AG10803 (cell line): ENCODE measurements at places on chromosomes 6 and 20.

GRCh38 chr6:158272324-158272723 is 39.9 kb upstream of the TULP4 start:
- no peak for DNase-seq

DNA sequence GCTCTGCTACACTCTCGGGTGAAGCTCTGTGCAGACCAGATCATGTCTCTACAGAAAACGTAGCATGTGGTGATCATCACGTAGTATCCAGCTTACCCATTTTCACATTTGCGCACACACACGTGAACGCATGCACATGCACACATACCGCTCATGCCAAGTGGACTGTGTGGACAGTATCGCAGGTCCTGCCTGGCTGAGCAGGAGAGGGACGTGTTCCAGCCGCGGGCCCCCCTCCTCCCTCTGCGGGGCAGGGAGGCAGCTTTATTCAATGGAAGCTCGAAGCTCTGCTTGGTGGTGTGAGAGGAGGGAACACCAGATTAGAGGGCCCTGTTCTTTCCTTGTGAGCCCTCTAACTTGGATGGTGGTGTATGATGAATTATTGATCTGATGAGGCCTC is 51.1 kb downstream of the CDH26 start:
- DNase-seq, result no peak

DNA sequence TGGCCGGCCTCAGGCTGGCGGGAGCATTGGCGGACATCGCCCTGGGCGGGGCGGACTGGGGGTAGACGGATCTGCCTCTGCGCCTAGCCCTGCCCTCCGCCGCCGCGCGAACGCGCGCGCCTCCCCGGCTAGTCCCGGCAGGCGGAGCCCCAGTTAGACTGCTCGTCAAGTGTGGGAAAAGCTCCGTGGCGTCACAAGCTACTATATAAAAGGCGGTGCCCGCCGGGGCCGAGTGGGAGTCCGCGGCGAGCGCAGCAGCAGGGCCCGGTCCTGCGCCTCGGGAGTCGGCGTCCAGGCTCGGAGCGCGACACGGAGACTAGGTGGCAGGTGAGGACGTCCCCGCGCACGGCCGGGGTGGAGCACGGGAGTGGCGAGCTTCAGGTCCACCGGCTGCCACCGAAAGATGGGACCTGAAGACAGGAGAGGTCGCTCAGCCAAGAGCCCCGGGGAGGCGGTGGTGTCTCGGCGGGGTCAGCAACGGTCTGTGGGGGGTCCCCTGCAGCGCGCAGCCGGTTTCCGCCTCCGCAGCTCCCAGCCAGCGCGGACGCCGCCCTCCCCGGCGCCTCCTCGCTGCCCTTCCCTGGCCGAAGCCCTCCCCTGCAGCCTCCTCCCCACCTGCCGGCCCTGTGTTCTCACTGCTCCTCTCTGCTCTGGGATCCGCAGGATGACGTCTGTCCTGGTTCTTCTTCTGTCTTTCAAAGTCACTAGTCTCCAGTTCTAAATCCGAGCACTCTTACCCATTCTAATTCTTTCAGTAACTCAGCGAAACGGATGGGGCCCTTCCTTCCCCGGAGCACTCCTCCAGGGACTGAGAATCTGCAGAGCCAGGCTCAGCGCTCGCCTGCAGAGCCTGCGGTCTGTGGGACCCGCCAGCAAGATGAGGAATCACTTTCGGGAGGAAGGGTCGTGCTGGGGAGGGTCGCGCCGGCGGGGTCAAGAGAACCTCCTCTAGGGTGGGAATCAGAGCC is 4.3 kb upstream of the RIPK1 start:
- DNase-seq, result peak; percentile 93

GRCh38 chr6:167797011-167797471 is 29.7 kb upstream of the AFDN start:
- no peak for DNase-seq

GRCh38 chr20:29301624-29302259 is 1955.7 kb upstream of the DEFB115 start:
- DNase-seq, result no peak

DNA sequence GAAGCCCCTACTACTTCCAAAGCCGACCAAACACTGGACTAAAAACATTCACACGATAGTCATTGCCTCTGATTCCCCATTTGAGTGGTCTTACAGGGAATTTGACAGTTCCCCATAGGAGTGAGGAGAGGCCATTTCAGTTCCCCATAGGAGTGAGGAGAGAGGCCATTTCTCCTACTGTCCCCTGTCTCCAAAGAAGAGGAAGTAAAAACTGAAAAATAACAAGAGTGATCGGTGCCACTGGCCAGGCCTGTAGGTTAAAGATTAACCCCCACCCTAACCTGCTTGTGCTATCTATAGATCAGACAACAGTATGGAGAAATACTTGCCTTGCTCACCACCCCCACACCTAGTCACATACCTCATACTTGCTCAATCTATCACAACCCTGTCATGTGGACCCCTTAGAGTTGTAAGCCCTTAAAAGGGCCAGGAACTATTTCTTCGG is 204.0 kb upstream of the MOCS1 start:
- no peak for DNase-seq

DNA sequence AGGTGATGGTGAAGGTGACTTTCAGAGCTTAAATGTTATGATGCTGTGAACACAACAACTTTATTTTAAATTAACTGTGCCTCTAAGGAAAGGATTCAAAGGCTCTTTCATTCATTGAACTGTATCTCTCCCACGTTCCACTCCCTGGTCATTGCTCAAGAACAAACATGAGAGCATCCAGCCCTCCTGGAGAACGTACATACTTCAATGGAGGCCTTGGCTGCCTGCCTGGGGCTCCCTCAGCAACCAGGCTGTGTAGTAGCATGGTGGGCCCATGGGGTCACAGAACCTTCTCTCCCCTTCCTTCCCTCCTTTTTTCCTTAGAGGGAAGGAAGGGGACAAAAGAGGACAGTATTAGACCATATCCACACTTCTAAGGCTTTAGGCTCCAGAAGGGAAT is 234.3 kb downstream of the CDC5L start:
- peak; percentile 13 for DNase-seq

GRCh38 chr6:25250878-25251277 is 28.3 kb upstream of the CARMIL1 start:
- peak; percentile 58 for DNase-seq

GRCh38 chr20:31522731-31523130 is 8.5 kb downstream of the HM13 start:
- DNase-seq, result no peak
